ENCODE measurements at places on chromosomes 3 and 15. TPM values are rescaled to one million over a fixed set of nuclear protein-coding genes. Genes with fewer than 3 reads are reported as not detected.

GRCh38 chr3:69762768-69763229, 23.5 kb downstream of the MITF start:
- H3K4me1 ChIP-seq: peaks cover 19% of the 10 kb centered on the region
- no peak overlapping the region for H3K4me3 ChIP-seq
- no peaks in the 10 kb centered on the region for H3K27me3 ChIP-seq
- H3K36me3 ChIP-seq: no peaks in the 10 kb centered on the region
- H3K27ac ChIP-seq: no peak overlapping the region

DNA sequence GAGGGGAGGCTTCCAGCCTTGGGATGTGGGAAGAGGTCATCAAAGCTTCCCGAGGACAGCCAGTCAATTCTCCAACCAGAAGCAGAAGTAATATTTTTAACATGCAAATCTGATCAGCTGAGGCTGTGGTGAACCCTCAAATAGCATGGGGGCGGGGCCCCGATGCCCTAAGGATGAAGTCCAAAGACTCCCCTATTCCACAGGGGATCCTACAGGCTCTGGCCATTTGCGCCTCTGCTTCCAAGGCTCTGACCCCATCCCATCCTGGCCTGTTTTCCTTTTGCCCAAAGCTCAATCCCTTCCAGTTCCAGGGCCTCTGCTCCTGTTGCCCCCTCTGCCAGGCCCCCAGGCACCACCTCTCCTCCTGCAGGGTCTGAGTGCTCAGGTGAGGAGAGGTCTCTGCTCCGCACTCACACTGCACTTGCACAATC, 6.7 kb upstream of the CSK start:
- no peaks in the 10 kb centered on the region for H3K36me3 ChIP-seq
- peaks cover 22% of the 10 kb centered on the region for H3K4me1 ChIP-seq
- no peak overlapping the region for H3K27ac ChIP-seq
- DNase-seq: no peak
- H3K27me3 ChIP-seq: no peaks in the 10 kb centered on the region

DNA sequence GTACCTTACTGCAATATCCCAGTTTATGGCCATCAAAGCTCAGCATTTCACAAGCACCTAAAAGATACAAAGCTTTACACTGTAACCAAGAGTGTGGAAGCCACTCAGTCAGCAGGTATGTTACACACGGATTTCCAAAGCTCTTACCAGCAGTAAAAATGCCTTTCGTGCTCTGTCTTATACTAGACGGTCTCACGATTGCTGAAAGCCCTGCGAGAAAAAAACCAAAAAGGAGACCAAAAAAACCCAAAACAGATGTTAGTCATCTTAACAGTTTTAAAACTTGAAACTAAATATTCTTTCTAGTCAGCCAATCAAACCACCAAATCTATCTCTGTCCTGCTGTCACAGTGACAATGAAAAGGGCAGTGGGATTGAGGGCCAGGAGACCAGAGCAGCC, 39.0 kb downstream of the TAMM41 start:
- peak overlapping the region; percentile 27 for H3K27ac ChIP-seq
- no peak overlapping the region for H3K4me3 ChIP-seq

- H3K36me3 ChIP-seq: no peaks in the 10 kb centered on the region
- H3K4me1 ChIP-seq: peaks cover 2% of the 10 kb centered on the region
- H3K27ac ChIP-seq: no peak overlapping the region
- no peak for DNase-seq
- no peaks in the 10 kb centered on the region for H3K27me3 ChIP-seq
Measured at GRCh38 chr3:197204736-197205135, 93.7 kb downstream of the DLG1 start.

DNA sequence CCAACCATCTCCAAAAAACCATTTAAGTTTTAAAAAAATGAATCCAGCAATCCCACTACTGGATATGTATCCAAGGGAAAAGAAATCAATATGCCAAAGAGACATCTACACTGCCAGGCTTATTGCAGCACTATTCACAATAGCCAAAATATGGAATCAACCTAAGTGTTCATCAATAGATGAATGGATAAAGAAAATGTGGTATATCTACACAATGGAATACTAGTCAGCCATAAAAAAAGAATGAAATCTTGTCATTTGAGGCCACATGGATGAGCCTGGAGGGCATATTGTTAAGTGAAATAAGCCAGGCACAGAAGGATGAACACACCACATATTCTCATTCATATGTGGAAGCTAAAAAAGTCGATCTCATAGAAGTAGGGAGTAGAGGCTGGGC, 136.1 kb downstream of the FILIP1L start:
- H3K27me3 ChIP-seq: no peaks in the 10 kb centered on the region
- H3K36me3 ChIP-seq: no peaks in the 10 kb centered on the region
- H3K4me1 ChIP-seq: peaks cover 8% of the 10 kb centered on the region
- H3K27ac ChIP-seq: no peak overlapping the region
- DNase-seq: no peak

DNA sequence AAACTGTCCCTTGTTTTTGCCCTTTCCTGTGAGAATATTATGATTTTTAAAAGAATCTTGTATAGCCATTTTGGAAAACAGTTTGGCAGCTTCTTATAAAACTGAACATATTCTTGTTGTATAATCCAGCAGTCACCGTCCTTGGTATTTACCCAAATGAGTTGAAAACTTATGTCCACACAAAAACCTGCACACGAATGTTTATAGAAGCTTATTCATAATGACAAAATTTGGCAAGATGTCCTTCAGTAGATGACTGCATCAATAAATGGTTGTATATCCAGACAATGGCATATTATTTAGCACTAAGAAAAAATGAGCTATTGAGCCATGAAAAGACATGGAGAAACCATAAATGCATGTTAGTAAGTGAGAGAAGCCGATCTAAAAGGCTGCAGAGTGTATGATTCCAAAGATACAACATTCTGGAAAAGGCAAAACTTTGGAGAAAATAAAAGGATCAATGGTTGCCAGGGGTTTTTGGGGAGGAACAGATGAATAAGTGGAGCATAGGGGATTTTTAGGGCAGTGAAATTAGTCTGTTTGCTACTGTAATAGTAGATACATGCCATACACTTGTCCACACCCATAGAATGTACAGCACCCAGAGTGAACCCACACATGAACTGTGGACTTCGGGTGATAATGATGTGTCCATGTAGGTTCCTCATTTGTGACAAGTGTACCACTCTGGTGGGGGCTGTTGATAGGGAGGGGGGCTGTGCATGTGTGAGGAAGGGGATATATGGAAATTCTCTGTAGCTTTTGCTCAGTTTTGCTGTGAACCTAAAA, 31.7 kb downstream of the LIMD1 start:
- H3K27me3 ChIP-seq: no peaks in the 10 kb centered on the region
- no peak overlapping the region for H3K4me3 ChIP-seq
- H3K4me1 ChIP-seq: peaks cover 39% of the 10 kb centered on the region
- DNase-seq: no peak

DNA sequence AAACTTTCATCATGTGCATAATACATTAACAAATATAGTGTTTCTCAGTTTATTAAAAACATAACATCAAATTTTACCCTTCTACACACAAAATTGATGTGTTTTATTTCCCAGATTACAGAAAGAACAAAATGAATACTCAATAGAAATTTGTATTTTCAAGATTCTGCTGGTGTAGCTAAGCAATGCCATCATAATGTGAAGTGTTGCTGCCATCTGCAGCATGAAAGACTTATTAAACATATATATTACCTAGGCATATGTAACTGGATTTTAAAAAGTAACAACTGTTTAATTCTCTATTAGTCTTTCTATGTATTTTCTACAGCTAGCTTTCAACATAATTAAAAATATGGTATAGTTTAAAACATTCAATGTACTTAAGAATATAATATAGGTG, 27.5 kb downstream of the PLSCR5 start:
- DNase-seq: no peak
- H3K4me1 ChIP-seq: no peaks in the 10 kb centered on the region
- no peak overlapping the region for H3K4me3 ChIP-seq
- no peak overlapping the region for H3K27ac ChIP-seq
- H3K36me3 ChIP-seq: no peaks in the 10 kb centered on the region

DNA sequence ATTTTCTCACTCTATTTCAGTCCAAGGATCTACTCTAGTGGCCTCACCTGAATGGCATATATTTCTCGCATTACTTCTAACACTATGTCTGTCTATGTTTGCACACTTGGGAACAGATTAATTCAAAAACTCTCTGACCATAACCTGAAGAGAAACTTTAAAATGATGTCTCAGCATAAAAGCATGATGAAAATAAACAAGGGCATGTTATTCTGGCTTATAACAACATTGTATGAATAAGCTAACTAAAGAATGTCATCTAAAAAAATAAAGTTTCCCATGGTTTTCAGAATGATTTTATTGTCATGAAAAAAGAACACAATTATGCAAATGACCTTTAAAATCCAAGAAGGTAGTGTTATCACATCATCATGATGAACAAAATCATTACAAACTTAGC, 85.5 kb upstream of the ROBO2 start:
- no peaks in the 10 kb centered on the region for H3K27me3 ChIP-seq
- DNase-seq: no peak
- H3K36me3 ChIP-seq: no peaks in the 10 kb centered on the region
- no peaks in the 10 kb centered on the region for H3K4me1 ChIP-seq

DNA sequence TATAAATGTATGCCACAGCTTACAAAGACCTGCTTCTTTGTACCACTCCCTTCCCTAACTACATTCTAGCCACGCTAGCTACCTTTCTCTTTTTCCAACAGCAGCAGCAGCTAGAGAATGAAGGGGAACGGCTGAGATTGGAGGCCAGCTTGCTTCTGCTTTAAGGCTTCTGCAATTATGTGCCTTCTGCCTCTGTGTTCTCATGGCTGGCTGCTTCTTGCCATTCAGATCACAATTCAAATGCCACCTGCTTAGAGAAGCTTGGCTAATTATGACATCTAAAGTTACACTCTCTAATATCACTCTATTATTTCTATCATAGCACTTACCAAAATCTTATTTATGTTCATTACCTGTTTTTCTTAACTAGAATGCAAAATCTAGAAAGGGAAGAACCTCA, 95.2 kb downstream of the RYK start:
- H3K36me3 ChIP-seq: peaks cover 84% of the 10 kb centered on the region
- peaks cover 3% of the 10 kb centered on the region for H3K4me1 ChIP-seq
- no peak overlapping the region for H3K27ac ChIP-seq
- H3K4me3 ChIP-seq: no peak overlapping the region
- no peak for DNase-seq
- H3K27me3 ChIP-seq: no peaks in the 10 kb centered on the region

DNA sequence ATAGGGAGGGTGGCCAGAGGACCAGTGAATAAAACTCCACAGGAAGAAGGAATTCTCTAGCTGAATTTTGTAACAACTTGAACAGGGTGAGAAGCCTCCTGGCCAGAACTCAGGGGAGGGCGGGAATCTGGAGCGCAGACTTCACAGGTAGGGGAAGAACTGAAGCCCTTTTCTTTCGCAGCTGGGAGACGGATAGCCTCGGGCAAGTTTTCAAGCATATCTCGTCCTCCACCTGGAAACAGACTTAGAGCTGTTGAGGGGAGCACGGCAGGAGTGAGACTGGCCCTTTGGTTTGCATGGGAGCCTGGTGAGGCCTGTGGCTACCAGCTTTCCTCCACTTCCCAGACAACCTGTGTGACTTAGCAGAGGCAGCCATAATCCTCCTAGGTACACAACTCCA, 10.9 kb upstream of the RPL39L start:
- no peaks in the 10 kb centered on the region for H3K27me3 ChIP-seq
- no peaks in the 10 kb centered on the region for H3K4me1 ChIP-seq
- H3K36me3 ChIP-seq: no peaks in the 10 kb centered on the region
- no peak overlapping the region for H3K27ac ChIP-seq
- no peak for DNase-seq
- H3K4me3 ChIP-seq: no peak overlapping the region

DNA sequence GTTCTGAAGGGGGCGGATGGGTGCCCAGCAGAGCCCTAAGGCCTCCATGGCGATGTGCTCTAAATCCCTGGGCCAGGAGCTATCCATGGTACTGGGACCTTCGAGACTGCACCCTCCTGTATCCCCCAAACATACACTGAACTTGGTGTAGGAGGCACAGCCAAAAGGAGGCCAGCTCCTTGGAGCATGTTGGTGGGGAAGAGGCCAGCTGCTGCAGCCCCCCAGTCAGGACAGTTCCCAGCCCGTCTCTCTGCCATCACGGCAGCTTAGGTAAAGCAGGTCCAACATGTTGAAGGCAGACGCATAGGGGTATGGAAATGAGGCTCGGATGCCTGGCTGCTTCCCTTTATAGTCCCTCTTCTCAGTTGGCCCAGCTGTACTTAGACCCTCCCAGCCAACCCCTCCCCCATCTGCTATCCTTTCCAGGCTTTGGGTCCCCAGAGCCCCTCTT, 1.8 kb downstream of the CAMKV start:
- peaks cover 23% of the 10 kb centered on the region for H3K27me3 ChIP-seq
- peaks cover 10% of the 10 kb centered on the region for H3K4me1 ChIP-seq
- H3K27ac ChIP-seq: no peak overlapping the region
- no peak overlapping the region for H3K4me3 ChIP-seq

The PRTG gene
- total RNA-seq: 1.0 TPM

The TARS3 gene
- total RNA-seq: 38.0 TPM
